ENCODE measurements at places on chromosomes 6 and 20. TPM values are rescaled to one million over a fixed set of nuclear protein-coding genes. Genes with fewer than 3 reads are reported as not detected.

SIRPA gene
- 22.5 TPM for total RNA-seq

GPR6 gene
- total RNA-seq, result not detected

EEF1A1 gene
- total RNA-seq, result 7,393 TPM

LIME1 gene
- 2.9 TPM for total RNA-seq

ZBTB46 gene
- 0.82 TPM for total RNA-seq

HUS1B gene
- 0.12 TPM for total RNA-seq

UBE2C gene
- total RNA-seq, result 230 TPM

MATN4 gene
- total RNA-seq, result 0.07 TPM

PRDM1 gene
- 5.4 TPM for total RNA-seq

ZBTB12 gene
- 3.9 TPM for total RNA-seq

BANF2 gene
- not detected for total RNA-seq

TMEM200A gene
- total RNA-seq, result 0.06 TPM

DNAH8 gene
- not detected for total RNA-seq

GNMT gene
- total RNA-seq, result 0.08 TPM

EMILIN3 gene
- 0.51 TPM for total RNA-seq

TBXT gene
- not detected for total RNA-seq

HLA-F gene
- total RNA-seq, result 3.8 TPM

HLA-DRA gene
- not detected for total RNA-seq

FHL5 gene
- not detected for total RNA-seq

DLL1 gene
- total RNA-seq, result 0.18 TPM

AAR2 gene
- 40.1 TPM for total RNA-seq

RNF8 gene
- 27.3 TPM for total RNA-seq

STX11 gene
- 2.4 TPM for total RNA-seq

All from A549 treated with dexamethasone at 1 μM for 4 hours (cell line).